ENCODE measurements at places on chromosomes 5 and 9.

- no peak for DNase-seq
These were observed 102.3 kb downstream of the ATP10B start for GRCh38 chr5:160749682-160750081.

DNA sequence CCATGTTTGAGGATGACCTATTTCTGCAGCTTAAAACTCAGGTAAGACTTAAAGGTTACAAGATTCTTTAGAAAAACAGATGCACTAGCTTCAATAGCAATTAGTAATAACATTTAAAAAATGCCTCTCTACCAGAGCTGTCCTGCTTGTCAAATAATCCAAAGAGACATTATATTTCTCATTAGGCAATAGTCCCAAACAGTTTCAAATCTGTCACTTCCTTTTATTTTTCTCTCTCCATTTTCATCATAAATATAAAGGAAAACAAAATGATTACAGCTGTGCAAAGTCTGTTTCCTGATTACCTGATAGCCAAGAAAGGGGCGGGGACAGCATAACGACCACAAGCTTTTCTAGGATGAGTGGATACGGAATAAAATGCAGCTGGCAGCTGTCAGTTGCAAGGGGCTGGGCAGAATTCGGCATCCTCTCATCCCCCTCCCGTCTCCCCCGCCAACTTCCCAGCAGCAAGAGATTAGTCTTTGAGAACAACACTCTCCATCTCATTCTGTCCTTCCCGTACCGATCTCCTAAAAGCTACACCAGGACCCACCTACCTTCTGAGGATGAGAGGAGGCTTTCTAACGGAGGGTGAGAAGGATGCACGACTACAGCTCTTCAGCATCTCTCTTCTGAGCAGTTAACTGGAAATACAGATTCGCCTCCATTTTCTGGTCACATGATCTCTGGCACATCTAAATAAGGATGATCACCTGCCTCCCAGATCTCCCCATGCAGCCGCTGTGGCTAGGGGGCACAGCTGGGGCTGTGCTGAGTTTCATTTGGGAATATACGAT is 72.5 kb upstream of the PCA3 start:
- DNase-seq = no peak

- DNase-seq = no peak
These were observed 1.4 kb downstream of the SPINK1 start for GRCh38 chr5:147830035-147830434.

- no peak for DNase-seq
These were observed 25.8 kb upstream of the CARNMT1 start for GRCh38 chr9:75053869-75054268.

- no peak for DNase-seq
These were observed 2.3 kb downstream of the SMIM3 start for GRCh38 chr5:150780816-150781221.

GRCh38 chr9:4530375-4530774 is 40.1 kb downstream of the SLC1A1 start:
- DNase-seq = no peak

GRCh38 chr9:129289131-129289731 is 111.2 kb upstream of the IER5L start:
- no peak for DNase-seq

DNA sequence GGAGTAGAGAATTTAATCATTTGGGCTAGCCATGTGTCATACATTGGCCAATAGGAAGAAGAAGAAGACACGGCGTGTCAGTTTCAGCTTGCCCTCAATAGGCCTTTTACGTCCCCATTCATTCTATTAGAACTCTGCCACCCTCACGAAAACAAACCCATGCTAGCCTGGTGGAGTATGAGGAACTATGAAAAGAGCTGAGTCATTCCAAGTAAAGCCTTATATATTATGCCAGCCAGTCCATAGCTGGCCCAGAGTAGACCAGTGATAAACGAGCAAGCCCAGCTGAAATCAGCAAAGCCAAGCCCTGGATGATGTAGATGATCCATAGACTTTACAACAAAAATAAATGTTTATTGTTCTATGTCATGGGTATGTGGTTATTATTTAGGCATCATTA is 895.1 kb downstream of the TLE1 start:
- DNase-seq = no peak

DNA sequence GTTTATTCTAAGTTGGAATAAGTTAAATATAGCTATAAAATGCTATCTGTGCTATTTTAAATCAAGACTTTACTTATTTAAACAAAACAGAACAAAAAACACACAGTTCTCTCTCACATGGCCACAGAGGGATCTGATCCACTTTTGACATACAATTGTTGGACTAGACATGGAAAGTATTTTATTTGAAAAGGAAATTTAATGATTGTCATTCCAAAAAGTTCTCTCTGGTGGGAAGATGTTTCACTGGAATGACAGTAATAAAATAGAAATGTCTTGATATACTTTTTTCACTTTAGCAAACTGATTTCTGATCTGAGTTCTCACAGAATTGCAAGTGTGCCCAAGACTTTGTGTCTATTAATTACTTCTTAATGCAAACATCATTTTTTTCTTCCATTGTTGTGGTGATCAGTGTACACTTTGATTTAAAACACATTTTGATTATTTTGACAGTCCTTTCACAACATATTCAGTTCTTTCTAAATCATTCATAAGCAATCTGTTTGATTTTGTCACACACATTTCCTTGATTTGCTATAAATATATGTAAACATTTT is 30.1 kb upstream of the MINAR2 start:
- DNase-seq = no peak

DNA sequence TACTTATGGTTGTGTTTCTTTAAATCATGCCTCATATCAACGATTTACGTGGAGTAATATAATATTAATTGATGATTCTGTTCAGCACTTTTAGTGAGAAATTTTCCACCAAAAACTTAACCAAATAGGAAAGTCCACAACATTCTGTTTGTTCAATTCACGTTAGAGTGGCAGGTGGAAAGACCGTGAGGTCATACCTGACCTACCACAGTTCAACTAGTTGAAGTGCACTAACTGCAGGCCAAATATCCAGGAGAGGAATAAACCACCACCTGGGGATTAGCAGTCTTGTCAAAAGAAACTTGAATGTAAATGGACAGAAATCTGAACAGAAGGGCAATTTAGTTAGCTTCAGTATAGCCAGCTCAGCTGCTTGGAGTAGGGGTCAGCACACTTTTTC is 577.7 kb downstream of the KIF4B start:
- DNase-seq = no peak

- DNase-seq = no peak
These were observed 2.4 kb upstream of the DAB2 start for GRCh38 chr5:39427229-39427628.
